ENCODE measurements at places on chromosomes 12 and 14.

DNA sequence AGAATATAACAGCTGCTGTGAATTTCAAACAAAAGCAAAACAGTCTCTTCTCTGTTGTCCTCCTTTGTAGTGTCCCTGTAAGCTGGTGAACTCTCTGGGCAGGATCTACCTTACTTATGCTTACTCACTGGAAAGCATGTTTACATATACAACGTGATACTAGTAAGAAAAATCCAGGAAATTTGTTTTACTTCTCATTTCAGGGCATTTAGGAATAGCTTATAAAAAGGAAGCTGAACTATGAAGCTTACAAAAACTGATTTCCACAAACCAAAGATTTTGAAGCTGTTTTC lies 311.0 kb downstream of the NOVA1 start:
- DNase-seq: no peak

DNA sequence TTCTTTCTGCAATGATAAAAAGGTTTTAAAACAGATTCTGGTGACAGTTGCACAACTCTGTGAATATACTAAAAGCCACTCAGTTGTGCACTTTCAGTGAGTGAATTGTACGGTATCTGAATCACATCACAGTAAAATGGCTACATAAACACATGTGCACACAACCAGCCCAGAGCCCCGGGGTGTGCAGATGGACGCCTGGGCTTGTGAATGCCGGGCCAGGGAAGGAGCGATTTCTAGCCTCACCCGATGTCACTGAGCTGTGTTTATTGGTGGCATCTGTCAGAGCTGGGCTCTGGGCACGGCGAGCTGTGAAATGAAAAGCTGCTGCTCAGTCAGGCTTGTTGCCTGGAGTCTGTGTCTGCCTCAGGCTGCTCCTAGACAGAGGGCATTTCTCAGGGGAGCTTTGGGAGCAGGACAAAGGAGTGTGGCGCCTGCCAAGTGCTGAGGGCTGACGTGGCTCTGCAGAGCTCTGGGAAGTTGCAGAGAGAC lies 25.9 kb downstream of the RHOF start:
- no peak for DNase-seq

DNA sequence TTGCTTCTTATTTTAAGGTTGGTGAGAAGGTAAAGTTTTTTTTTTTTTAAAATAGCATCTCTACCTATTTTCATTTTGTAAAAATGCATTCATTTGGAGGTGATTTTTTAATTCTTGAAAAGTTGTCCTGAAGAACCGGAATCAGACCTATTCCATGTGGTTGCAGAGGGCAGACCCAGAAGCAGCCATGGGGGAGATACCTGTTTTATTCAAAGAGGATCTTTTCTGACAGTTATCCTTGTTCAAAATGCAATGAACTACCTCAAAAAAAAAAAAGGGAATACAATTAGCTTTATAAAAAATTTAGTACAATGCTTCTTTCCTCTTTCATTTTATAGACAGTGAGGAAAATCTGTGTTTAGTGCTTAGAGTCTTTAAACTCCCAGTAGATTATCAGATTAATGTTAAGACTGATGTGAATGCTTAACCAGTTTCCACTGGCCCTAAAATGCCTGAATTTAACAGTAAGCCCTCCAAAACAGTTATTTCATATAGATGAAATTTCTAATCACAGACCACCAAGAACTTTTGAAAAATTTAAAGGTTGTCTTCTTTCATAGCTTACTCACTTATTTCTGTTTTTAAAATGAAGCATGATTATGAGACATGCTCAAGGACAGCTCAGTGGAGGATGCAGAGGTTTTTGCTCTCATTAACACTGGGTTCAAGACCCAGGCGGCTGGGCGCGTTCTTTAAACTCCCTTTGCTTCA lies 8.6 kb upstream of the NEMF start:
- DNase-seq: no peak

DNA sequence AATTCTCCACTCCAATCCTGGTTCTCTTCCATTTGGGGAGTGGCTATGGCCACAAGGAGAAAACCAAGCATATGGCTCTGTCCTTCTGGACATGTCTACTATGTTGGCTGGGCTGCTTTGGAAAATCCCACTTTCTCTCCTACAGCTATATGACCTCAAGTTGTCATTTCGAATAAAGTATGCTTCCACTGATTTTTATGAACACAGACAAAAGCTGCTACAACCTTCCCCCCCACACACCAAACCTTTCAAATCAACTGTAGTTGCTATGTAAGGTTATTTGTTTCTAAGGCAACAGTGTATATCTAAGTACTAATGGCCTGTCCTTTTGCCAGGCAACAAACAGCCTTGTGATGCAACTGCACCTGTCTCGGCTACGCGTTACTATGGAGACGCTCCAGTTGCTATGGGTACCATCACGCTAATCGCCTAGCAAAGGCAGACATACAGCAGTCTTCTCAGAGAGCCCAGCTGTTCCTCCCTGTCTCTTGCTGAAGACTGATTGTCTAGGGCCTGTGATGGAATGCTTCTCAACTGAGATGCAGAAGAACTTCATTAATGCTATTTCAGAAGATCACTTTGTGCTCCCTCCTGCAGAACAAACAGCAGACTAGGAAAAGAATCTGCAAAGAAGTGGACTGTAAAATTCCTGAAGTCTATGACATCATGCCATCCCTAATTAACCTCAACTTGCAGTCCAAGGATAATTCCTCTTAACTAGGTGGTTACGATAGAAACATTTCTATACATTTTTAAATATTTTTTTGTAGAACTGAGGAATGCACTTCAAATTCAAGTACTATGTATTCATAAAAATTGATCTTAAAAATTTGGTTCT lies 67.6 kb downstream of the FOXN3 start:
- no peak for DNase-seq

GRCh38 chr14:102827716-102828115 lies 50.5 kb downstream of the TRAF3 start:
- DNase-seq: no peak

- DNase-seq: no peak
Observed at GRCh38 chr12:45498645-45499044, 230.9 kb upstream of the ARID2 start.

DNA sequence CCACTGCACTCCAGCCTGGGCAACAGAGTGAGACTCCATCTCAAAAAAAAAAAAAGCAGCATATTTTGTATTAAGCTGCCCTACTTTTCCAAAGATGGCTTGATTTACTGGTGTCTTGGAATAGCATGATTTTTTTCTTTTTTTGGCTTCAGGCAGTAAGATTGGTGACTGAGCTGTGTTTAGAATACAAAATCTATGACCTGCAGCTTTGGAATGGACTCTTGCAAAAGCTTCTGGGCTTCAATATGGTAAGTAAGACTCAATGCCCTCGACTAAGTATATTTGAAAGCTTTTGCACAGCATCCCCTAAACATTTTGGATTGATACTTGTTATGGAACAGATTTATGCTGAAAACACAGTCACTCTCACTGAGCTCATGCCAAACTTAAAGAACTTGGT lies 87.8 kb downstream of the KNTC1 start:
- DNase-seq: no peak

DNA sequence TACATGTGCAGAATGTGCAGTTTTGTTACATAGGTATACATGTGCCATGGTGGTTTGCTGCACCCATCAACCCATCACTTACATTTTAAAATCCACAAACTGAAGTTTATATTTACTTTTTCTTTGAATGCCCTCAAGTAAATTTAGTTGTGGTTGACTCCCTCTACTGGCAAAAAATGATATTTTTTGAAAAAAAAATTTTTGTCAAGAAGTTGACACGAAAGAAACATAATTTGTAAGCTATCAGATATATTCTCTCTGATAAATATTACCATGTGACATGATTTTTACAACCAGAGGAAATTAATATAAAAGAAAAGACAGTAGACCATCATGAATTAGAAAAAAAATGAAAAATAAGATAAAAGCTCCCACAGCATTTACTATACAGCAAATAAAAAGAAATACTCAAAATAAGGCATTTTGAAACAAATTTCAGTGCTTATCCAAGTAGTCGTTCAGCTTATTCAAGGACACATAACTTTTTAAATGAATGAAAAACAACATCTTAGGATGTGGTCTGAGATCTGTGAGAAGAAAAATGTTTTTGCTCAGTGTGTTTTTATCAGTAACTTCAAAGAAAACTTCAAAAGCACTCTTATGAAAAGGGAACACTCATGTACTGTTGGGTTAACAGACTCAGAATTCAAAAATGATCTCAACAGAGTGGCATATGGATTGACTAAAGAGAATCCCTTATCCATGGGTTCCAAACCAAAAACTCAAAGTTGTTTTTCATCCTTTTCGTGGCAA lies 30.0 kb upstream of the GRIP1 start:
- DNase-seq: no peak
